ENCODE measurements at places on chromosomes 13 and 19.

DNA sequence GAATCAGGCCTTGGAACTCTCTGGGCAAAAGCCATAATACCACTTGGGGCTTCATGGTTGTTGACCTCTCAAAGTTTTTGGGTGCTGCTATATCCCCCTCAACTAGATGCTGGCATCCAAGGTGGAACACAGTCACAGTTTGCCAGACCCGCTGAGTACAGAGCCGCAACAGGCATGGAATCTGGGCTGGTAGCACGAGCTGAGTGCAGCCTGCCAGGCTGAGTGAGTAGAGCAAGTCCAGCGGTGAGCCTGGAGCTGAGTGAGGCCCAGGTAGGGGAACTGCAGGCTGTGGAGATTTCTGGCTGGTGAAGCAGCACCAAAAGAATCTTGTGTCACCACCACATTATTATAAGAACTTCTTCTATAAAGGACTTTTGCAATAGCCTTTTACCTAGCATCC lies 192.6 kb downstream of the PCDH17 start:
- no peak for DNase-seq

GRCh38 chr19:48866692-48867091 lies 1.7 kb downstream of the PLEKHA4 start:
- DNase-seq = no peak

DNA sequence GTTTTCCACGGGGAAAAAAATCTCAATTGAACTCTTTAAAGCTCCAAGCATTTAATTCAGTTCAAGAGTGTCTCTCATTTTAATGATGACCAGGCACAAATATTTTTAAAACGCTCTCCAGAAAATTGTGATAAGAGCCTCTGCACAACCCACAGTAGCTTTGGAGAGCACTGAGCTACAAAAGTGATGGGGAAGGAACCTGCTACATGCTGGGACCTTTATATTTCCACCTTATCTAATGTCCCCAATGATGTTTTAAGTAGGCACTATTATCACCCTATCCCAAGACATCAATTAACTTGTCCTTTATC lies 14.1 kb upstream of the CEACAM6 start:
- DNase-seq = no peak

GRCh38 chr13:40401911-40402776 lies 264.3 kb downstream of the FOXO1 start:
- peak; percentile 99 for DNase-seq
